ENCODE measurements at places on chromosomes 7 and 10. TPM values are rescaled to one million over a fixed set of nuclear protein-coding genes. Genes with fewer than 3 reads are reported as not detected.

NUDCD3 gene
- total RNA-seq = 90.3 TPM

DNA sequence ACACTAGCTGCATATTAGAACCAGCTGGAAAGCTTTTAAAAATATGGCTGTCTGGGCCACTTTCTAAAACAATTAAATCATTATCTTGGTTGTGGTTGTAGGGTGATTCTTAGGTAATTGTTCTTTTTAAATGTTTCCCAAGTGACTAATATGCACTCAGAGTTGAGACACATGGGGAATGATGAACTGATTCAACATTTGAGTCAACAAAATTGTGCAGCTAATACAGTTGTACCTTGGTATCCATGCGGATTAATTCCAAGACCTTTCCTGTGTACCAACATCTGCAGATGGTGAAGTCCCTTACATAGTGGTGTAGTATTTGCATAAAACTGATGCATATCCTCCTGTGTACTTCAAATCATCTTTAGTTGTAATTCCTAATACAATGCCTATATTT is 242.2 kb downstream of the ATRNL1 start:
- DNase-seq = no peak

BMS1 gene
- 13.4 TPM for total RNA-seq

DNA sequence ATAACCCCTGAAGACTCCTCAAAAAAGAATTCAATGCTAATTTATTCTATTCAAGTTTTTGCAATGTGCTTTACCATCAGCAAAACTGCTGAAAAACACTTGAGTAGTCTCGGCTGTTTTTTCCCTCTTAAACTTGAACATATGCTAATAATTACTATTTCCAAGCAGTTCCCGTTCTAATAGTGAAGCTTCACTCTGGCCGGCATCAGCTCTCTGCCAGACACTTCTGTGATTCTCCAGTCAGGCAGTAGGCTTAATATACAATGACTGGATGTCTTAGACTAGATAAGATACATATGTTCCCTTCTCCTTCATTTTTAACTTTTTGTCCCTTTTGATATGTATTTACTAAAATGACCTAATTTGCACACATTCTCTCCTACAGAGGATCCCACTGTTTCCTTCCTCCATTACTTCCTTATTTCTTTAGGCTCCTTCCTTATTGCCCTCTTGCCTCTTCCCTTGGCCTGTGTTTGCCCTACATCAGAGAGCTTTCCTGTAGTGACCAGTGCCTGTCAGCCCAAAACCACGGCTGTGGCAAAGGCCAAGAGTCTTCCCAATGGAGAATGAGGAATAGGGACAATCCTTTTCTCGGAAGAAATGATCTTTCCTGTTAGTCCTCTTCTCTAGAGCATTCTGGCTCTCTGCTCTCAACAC is 23.5 kb downstream of the HEPACAM2 start:
- no peak for DNase-seq

- no peak for DNase-seq
Observed at GRCh38 chr7:50679218-50680007, 103.3 kb downstream of the GRB10 start.

GRCh38 chr7:131562941-131563340 is 6.5 kb upstream of the PODXL start:
- no peak for DNase-seq

FAM107B gene
- total RNA-seq = 8.6 TPM

- no peak for DNase-seq
Observed at GRCh38 chr7:134355927-134356326, 39.2 kb upstream of the SLC35B4 start.
